Stimulated activated CD4-positive, alpha-beta T cell treated with anti-CD3 and anti-CD28 coated beads, Interleukin-15, amount 100 ng/mL, for 1 hour (primary cell): ENCODE measurements at places on chromosomes 4 and X.

- DNase-seq = no peak
Observed at GRCh38 chrX:136344320-136344719, 43.6 kb downstream of the ADGRG4 start.

GRCh38 chr4:72429397-72429889, 139.6 kb downstream of the ADAMTS3 start:
- DNase-seq = no peak

- DNase-seq = no peak
Observed at GRCh38 chrX:53362449-53362848, 60.0 kb downstream of the SMC1A start.

- DNase-seq = no peak
Observed at GRCh38 chr4:173821036-173821435, 291.0 kb upstream of the HAND2 start.

- DNase-seq = no peak
Observed at GRCh38 chr4:141739636-141740035, 103.3 kb downstream of the IL15 start.

GRCh38 chr4:138953961-138954371, 61.6 kb upstream of the NOCT start:
- no peak for DNase-seq

DNA sequence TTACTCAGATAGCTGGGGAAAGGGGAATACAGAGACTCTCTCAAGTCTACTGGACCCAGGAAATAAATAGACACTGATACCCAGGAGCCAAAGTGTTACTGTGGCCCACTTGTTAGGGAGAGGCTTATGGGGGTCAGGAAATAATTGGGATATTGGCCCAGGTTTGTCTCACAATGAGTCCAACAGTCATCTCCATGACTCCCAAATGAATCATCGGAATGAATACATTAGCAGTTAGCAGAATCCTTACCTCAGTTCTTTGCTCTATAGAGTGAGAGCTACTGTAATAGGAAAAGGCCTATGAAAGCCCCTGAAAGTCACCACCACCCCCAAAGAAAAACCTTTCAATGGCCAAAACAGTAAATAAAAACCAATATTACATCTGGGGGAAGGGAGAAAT, 42.4 kb upstream of the ARHGEF6 start:
- no peak for DNase-seq

GRCh38 chrX:27599928-27600327, 9.8 kb downstream of the DCAF8L2 start:
- DNase-seq = no peak

GRCh38 chrX:74519870-74520269, 94.6 kb downstream of the RLIM start:
- no peak for DNase-seq

- DNase-seq = no peak
Observed at GRCh38 chr4:31370866-31371465, 650.8 kb downstream of the PCDH7 start.

GRCh38 chrX:133970076-133970475, 15.3 kb downstream of the GPC3 start:
- no peak for DNase-seq

- no peak for DNase-seq
Observed at GRCh38 chrX:83022020-83022419, 486.1 kb upstream of the POU3F4 start.

- no peak for DNase-seq
Observed at GRCh38 chr4:1880332-1880731, 9.1 kb downstream of the NSD2 start.

- no peak for DNase-seq
Observed at GRCh38 chr4:68617003-68617698, 41.0 kb upstream of the UGT2B17 start.

GRCh38 chr4:184868623-184869022, 42.9 kb upstream of the ACSL1 start:
- DNase-seq = no peak

- no peak for DNase-seq
Observed at GRCh38 chr4:53306729-53307128, 59.1 kb downstream of the SCFD2 start.

DNA sequence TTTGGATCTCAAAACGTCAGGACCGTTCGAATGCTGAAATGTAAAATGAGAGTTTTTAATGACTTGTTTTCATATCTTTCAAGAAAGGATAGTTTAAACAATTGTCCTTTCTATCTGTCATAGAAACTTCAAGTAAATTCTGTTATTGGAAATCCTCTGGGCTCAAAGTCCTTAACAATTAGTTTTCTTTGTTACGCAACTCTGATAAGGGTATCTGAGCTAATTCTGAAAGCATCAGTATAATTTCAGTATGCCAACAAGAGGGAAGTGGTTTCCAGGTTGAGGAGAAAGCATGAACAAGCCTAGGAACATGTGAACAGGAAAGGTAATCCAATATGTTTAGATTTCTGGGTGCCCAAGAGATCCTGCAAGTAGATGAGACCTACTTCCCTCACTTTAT, 22.0 kb downstream of the ADH7 start:
- no peak for DNase-seq

GRCh38 chrX:23434356-23434884, 99.8 kb downstream of the PTCHD1 start:
- no peak for DNase-seq

GRCh38 chrX:51421972-51422597, 74.3 kb downstream of the NUDT11 start:
- no peak for DNase-seq

DNA sequence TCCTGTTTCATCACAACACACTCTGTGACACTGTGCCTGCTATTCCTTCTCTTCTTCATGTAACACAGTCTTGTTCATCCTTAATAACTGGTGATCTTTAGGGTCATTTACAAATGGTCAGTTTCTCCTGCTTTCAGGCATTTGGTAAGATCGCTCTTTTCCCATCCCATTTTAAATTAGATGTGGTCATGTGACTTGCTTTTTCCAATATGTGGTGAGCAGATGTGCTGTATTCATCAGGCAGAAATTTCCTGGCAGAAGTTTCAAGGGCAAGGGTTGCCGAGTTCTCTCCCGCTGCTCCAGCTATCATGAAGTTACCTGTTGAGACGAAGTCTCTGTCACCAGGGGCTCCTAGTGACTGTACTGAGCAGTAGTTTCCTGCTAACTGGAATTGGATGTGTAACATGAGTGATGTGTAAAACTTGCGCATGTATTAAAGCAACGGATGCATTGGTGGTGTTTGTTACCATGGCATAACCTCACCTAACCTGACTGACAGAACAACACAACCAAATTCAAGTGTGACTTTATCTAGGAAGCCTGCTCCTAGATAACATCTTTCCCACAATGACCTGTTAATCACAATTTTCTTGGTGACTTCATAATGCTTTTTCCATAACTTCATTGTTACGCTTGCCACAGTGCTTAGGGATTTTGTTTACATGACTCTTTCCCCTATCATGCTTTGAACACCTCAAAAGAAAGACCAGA, 29.5 kb upstream of the BMPR1B start:
- no peak for DNase-seq

DNA sequence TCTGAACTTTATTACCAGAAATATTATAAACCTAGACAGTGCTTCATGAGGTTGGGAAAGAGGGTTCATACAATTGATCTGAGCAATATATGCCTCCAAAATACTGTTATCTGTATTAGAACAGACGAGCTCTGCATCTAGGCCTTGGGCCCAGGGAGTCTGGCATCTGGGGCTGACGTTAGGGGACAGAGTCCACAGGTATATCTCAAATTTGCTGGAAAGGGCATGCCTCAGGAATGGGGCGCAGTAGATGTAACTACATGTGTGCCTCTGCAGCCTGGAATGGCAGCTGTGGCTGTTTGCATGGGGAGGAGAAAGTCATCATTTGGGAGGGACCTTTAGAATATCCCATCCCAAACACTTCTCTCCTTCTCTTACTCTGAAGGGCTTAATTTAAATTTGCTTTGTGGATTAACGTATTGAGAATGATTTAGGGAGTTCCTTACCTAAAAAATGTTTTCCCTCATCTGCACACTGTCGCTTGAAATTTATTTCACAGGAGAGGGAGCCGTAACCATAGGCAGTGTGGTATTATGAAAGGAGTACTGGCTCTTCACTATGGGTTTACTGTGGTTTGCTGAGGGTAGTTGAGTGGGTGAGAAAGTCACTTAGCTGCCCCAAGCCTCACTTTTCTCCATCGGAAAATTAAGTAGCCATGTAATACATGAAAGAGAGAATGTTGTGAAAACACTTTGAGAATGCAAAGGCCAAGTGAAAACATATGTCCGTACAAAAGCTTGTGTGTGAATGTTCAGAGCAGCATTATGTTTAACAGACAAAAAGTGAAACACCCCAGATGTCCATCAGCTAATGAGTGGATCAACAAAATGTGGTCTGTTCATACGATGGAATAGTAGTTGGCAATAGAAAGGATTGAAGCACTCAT, 5.9 kb downstream of the ADD1 start:
- no peak for DNase-seq

- no peak for DNase-seq
Observed at GRCh38 chrX:131762802-131763234, 218.9 kb downstream of the OR13H1 start.

DNA sequence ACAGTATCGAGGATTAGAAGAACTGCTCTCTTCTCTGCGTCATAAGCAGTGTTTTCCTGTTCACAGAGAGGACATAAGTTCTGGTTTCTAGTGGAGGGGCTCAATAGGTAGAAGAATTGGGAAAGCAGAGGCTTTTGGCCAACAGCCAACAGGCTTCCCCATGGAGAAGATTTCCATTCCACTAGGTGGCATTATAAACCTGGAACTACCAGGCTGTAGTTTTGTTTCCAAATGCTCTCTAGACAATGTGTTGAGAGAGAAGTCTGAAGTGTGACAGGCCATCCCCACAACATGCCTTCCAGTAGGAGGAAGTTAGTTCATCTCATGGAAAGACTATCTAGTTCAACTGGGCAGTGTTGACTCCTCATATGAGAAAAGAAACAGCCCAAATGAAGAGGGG, 63.8 kb upstream of the ANXA10 start:
- no peak for DNase-seq

DNA sequence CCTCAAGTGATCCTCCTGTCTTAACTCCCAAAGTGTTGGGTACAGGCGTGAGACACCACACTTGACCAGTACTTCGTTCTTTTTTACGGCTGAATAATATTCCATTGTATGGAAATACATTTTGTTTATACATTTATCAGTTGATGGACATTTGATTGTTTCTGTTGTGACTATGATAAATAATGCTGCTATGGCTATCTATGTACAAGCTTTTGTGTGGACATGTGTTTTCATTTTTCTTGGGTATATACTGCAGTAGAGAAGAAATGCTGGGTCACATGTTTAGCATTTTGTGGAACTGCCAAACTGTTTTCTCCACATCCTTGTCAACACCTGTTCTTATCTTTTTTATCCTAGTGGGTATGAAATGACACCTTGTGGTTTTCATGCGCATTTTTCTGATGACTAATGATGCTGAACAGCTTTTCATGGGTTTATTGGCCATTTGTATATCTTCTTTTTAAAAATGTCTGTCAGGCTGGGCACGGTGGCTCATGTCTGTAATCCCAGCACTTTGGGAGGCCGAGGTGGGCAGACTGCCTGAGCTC, 37.3 kb downstream of the SAT1 start:
- no peak for DNase-seq

GRCh38 chrX:153554519-153555167, 37.2 kb downstream of the ATP2B3 start:
- DNase-seq = peak; percentile 47

- DNase-seq = no peak
Observed at GRCh38 chr4:185381288-185382196, 14.2 kb downstream of the LRP2BP start.

DNA sequence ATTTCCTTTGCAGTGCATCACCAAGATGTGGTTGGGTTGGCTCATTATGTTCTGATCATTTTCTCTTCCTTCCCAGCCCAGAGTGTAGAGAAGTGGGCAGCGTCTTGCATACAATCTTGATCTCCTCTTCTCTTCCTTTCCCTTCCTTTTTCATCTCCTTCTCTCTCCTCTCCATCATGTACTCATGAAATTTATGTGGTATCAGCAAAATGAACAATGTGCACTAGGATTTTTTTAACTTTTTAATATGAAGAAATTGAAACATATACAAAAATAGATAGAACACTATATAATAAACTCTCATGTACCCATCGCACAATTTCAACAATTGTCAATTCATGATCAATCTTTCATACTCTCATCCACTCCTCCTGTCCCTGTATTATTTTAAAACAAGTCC, 593.5 kb downstream of the BCOR start:
- no peak for DNase-seq

DNA sequence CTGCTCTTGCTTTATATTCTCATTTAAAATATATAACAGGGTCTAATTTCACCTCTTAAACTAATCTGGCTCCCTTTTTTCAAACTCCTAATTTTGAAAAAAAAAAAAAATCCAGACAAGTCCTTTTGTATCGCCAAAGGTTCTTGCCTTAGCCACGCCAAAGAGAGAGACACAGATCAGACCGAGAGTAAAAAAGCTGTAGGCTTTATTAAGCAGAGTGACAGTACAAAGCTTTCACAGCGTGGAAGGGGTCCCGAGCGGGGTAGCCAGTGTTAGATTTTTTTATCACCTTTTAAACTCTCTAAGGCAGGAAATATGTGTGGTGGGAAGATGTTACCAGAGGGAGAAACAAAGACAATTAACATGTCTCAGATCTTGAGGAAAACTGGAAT, 54.1 kb downstream of the PAGE2 start:
- DNase-seq = no peak

DNA sequence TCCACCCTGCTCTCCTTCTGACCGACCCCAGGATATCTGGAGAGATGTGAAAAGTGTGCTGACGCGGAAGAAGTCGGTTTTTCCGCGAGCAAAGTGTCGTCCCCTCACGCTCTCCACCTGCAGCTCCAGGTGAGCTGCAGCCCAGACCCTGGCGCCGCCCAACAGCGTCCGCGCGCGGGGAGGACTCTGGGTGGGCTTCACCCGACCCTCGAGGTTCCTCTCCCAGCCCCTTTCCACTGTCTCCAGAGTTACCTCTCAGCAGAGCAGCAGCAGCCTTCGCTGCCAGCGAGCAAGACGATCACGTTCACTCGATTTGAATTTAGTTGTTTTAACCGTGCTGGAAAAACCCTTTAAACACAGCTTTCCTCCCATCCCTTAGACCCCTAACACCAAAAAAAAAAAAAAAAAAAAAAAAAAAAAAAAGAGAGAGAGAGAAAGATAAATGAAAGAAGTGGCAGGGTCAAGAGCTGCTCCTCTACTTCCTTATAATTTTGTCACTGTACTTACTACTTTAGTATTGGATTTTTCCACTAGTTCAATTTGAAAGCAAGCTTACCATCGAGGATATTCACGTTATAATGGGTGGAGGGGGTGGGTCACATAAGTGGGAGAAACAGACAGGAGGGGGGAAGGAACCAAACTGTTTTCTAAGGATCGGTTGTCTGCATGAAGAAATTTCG, 758 bp upstream of the NR3C2 start:
- DNase-seq = no peak

GRCh38 chr4:2791518-2792395, 1.1 kb upstream of the SH3BP2 start:
- DNase-seq = no peak

GRCh38 chr4:612052-612748, 13.2 kb upstream of the PDE6B start:
- no peak for DNase-seq

- DNase-seq = no peak
Observed at GRCh38 chr4:85527815-85528214, 52.9 kb downstream of the ARHGAP24 start.
